ENCODE measurements at places on chromosomes 3 and 15. TPM values are rescaled to one million over a fixed set of nuclear protein-coding genes. Genes with fewer than 3 reads are reported as not detected.

The RLBP1 gene
- total RNA-seq: not detected

The SEMA6D gene
- 0.67 TPM for total RNA-seq

The DNASE1L3 gene
- total RNA-seq: not detected

The CKMT1A gene
- 3.0 TPM for total RNA-seq

The ATOSA gene
- 18.4 TPM for total RNA-seq

The GOLGA8T gene
- not detected for total RNA-seq

The TMEM207 gene
- total RNA-seq: 0.65 TPM

The SLC15A2 gene
- 4.7 TPM for total RNA-seq

The KLHL18 gene
- 26.1 TPM for total RNA-seq

The CELF6 gene
- not detected for total RNA-seq

The GPR149 gene
- total RNA-seq: not detected

The DZIP1L gene
- 1.6 TPM for total RNA-seq

The CLDN18 gene
- not detected for total RNA-seq

The THAP10 gene
- 1.9 TPM for total RNA-seq

The POLR2M gene
- 74.7 TPM for total RNA-seq

The SKOR1 gene
- total RNA-seq: not detected

The PGBD4 gene
- 1.5 TPM for total RNA-seq

Measured in Caco-2 (cell line).